A172 (cell line): ENCODE measurements at places on chromosomes 2 and 18. TPM values are rescaled to one million over a fixed set of nuclear protein-coding genes. Genes with fewer than 3 reads are reported as not detected.

The CACNB4 gene
- total RNA-seq: 1.8 and 2.2 TPM in 2 replicates

The PLEKHB2 gene
- total RNA-seq: 149 and 159 TPM in 2 replicates

The GULP1 gene
- total RNA-seq: 234 and 320 TPM in 2 replicates

The COL4A4 gene
- 0.38 and 0.41 TPM in 2 replicates for total RNA-seq

DNA sequence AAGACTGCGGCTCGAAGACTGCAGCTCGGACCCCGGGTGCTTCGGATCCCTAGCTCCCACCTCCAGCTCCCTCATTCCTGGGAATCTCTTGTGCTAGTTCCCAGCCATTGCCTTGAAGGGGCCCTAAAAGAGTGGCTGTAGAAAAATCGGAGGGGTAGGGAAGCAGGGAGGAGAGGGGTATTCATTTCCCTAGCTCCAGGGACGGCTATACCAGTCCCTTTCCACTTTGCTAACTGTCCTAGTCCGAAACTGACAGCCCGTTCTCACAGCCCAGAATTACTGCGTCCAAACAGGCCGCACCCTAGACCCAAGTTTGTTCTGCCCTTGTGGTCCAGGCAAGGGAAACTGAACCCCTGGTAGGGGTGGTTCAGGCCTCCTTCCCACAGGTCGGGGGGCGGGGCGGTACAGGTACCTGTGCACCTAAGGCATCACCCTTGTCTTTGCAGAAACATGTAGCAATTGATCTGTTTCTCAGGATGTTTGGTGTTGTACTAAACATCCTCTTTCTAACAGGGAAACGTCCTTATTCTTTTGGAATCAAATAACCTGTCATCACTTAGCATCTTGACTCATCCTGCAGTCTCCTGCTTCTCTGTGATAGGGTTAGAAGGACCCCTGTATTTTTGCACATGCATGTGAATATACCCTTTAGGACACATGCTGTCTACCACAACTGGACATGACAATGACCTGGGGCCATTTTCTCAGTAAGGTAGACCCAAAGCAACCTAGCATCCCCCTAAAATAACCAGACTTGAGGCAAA is 4.0 kb downstream of the EMX1 start:
- no peak for DNase-seq

- DNase-seq: no peak
Observed at GRCh38 chr2:239609162-239609561, 208.3 kb upstream of the HDAC4 start.

DNA sequence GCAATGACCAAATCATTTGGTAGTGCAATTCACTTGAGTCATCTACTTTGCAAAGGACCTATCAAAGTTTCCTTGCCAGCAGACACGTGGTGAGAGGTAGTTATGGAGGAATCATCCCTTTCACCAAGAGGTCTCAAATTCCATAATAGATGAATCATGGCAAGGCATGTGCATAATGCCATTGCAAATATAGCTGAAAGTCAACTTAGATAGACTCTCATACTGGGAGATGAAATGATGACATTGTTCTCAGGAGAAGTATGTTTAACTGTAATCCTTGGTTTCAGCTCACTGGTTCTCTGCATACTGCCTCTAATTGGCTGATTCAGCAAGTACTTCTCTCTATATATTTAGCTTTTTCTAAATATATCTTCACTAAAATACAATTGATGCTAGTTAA is 57.2 kb downstream of the CALCRL start:
- peak; percentile 92 for DNase-seq

DNA sequence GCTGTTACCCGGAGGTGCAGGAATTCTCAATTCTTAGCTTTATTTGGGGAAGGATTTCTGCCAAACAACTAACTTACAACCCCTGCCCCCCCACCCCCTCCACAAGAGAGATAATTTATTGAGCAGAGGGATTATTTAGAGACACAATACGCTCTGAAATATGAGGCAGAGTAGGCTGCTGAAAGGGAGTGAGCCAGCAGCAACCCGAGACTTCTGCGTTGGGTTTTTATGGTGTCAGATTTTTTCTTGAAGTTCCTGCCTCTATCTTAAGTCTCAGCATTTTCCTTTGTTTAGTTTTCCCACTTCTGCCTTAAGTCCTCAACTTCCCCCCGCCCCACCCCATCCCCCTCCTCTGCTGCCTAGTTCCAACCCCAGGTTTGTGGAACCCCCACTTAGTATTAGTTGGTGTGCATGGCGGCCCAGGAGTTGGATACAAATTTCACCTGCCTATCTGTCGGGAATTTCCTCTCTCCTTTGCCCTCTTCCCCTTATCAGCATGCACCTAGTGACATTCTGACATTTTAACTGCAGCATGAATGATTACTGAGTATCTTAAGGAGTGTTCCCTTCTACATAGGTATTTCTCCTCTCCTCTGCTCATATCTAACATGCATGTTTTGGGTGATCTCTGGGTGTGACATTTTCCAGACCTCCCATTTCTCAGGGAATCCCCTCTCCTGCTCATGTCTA is 1635.9 kb upstream of the LRRTM1 start:
- no peak for DNase-seq

GRCh38 chr18:79283929-79284328 is 111.8 kb upstream of the NFATC1 start:
- no peak for DNase-seq

DNA sequence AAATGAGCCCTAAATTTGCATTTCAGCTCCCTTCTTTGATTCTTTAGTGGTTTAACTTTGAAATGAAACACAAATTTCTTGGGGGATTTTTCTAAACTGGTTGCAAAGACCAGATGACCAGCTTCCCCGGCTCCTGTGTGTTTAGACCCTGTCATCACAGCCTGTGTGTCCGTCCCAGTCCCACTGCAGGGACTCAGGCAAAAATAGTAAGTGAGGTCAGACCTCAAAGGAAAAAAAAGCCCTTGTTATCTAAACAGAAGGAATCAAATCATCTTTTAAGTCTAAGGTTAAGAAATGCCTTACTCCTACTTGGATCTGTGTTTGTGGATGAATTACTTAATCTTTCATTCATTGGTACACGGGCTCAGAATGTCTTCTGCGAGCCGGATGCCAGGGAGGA is 423.7 kb downstream of the LPIN1 start:
- no peak for DNase-seq

DNA sequence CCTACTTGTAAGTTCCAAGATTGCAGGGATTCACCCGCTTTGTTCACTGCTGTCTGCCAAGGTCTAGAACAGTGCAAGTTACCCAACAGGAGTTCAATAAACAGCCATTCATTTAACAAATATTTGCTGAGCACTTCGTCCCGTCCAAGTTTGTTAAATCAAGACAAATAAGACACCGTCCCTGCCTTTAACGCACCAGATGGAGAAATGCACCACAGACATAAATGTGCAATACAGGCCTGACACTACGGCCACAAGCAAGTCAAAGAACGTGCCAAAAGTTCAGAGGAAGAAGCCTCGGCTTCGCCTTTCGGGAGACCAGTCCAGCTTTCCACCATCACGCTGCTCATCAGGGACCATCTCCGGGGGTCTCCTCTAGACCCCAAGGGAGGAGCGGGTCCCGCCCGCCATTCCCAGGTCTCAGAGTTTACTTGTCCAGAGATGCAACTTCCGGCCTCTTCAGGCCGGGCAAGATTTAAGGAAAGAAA is 429 bp downstream of the C2orf76 start:
- no peak for DNase-seq
